ENCODE measurements at places on chromosomes 11 and 22.

- no peak for DNase-seq
Measured at GRCh38 chr11:20247591-20248007, 87.3 kb upstream of the DBX1 start.

DNA sequence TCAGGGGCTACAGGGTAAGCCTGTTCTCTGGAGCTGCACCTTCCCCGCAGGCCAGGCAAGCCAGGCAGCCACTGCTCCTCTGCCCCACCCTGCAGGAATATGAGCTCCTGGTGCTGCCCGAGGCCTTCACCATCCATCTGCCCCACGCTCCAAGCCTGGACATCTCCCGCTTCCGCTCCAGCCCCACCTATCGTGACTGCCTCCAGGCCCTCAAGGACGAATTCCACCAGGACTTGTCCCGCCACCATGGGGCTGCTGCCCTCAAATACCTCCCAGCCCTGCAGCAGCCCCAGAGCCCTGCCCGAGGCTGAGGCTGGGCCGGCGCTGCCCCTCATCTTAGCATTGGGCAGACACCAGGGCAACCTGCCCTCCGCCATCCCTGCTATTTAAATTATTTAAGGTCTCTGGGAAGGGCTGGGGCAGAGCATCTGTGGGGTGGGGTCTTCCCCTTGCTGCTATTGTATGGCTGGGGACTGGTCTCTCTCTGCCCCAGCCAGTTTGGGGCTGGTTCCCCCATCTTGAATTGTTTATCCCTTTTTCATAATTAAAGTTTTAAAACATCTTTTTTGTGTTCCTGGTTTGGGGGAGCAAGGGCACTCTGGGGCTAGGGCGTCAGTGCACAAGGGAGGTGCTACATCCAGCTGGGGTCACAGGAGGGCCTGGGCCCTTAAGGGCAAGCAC lies 6.2 kb downstream of the LARGE2 start:
- no peak for DNase-seq

DNA sequence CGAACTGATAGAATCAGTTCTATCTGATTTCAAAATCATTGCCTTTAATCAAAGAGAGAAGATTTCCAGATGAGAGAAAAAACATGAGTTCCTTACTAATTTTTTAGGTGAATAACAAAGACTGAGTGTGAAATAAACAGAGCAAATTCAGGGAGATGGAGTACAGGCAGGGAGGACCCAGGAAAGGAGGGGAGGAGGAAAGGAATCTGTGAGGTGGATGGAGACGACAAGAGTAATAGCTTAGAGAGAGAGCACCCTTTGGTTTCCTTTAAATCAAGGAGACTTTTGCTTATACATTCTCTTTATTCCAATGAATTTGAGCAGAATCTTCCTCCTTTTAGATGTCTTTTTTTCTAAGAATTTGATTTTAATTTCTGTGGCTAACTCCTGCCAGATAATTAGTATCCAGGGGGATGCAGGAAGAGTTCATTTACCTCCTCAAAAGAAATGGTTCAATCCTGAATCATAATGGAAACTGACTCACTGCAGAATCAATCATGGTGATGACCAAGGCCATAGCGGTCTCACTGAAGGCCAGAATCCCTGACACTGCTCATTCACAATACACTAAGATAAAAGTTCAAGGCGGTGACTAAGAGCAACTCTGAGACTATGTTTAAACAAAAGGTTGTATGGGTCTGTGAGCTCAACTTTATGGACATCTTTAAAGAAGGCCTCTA lies 234.0 kb upstream of the ZC3H12C start:
- peak; percentile 79 for DNase-seq

DNA sequence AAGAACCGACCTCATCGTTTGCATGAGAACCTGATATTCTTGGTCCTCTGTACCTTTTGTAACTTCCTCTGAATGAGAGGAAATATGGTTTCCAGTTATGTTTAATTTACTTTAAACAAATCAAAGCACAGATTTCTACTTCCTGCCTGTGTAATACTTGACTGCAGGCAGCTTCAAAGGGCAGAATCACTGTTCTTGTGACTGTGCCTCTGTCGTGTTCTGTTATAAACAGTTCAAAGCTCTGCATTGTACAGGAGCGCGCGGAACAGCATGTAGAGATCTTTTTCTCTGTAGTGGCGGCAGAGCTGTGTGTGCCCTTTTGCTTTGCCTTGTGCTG lies 73.2 kb upstream of the CLDN5 start:
- DNase-seq = no peak

- peak; percentile 96 for DNase-seq
Measured at GRCh38 chr22:18077639-18078328, at the start of gene PEX26. PEX26 (plus strand) TSS chr22:18077990; CDS start chr22:18078377, 387 bp downstream.

- DNase-seq = no peak
Measured at GRCh38 chr22:27772081-27772983, 29.2 kb downstream of the MN1 start.

- DNase-seq = peak; percentile 41
Measured at GRCh38 chr11:101914341-101914737, 471 bp upstream of the CEP126 start.

All from EL (cell line).